Effector memory CD8-positive, alpha-beta T cell (primary cell): ENCODE measurements at places on chromosomes 6 and 20.

GRCh38 chr6:119079283-119079809 lies 882 bp upstream of the FAM184A start:
- no peak for DNase-seq

- no peak for DNase-seq
Observed at GRCh38 chr6:79040083-79040482, 38.0 kb downstream of the PHIP start.

DNA sequence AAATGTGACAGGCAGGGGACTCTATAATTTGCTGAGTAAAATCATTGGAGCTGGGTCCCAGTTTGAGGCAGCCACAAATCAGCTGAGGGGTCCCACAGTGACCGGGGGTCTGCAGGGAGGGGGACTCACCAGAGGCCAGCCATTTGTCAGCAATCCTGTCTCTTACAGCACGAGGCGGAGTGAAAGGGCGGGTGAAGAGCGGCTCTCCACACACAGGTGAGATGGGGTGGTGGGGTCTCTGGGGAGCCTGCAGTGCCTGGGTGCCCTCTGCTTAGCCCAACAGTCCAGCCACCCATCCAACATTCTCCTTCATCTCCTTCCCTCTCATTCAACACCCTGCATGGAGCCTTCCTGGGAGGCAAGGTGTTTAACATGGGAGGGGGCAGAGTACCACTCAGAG lies 728 bp downstream of the TMC2 start:
- DNase-seq: no peak

DNA sequence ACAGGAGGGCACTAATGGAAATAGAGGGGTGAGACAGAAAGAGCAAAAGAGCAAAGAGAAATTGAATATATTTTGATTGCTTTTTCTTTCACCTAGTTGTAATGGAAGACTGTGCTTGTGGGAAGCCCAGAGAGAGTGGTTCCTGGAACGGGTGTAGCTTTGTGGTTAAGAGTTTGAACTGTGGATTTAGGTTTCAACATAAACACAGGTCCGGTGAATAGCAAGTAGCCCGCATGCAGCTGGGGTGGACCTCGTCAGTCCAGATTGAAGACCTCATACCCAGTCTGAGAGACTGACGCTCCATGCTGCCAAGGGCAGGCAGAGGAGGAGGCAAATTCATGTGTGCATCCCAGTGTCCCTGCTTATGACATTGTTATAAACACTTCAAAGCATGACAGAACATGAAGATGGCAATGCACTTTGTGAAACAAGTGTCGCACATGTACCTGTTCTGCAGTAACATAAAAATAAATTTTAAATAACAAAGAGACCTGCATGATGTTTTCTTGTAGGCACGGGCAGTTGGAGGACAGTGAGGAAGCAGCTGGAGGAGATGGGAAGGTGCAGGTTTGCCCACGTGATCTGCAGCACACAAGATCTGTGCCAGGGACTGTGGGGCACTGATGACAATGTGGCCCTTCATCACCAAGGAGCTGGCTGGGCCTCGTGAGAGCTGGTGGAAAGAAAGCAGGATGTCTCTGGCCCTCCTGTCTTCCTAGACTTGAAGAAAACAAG lies 220.5 kb upstream of the SSTR4 start:
- no peak for DNase-seq

- no peak for DNase-seq
Observed at GRCh38 chr6:2086326-2086965, 159.0 kb downstream of the GMDS start.

DNA sequence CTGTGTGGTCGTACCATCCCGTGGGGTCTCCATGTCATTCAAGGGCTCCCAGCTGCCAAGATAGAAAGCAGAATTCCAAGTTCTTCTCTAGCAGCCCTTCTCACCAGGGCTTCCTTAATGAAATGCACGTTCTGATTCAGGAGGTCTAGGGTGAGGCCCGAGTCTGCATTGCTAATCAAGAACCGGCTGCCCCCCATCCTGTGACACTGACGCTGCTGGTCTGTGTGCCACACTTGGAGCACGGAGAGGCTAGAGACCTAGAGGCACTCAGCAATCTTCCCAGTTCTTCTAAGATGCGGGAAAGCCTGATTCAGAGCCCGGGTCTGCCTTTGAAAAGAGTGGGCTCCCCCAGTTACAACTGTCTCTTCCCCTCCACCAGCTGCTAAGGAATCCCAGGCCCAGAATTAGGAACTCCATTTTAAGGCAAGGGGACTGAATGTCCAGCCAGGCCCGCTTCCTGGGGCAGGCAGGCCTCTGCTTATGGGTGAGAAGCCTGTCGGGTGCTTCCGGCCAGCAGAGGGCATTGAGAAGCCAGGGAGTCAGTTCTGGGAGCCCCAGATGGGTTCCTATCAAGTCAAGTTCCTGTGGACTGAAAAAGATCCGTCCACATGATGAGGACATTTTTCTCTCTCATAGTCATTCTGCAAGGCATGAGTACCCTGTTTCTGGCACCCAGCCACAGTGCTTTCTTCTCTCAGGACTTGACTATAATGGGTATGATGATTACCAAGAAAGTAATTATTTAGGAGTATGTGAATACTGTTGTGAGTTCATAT lies 69.8 kb upstream of the RIN2 start:
- DNase-seq: no peak

DNA sequence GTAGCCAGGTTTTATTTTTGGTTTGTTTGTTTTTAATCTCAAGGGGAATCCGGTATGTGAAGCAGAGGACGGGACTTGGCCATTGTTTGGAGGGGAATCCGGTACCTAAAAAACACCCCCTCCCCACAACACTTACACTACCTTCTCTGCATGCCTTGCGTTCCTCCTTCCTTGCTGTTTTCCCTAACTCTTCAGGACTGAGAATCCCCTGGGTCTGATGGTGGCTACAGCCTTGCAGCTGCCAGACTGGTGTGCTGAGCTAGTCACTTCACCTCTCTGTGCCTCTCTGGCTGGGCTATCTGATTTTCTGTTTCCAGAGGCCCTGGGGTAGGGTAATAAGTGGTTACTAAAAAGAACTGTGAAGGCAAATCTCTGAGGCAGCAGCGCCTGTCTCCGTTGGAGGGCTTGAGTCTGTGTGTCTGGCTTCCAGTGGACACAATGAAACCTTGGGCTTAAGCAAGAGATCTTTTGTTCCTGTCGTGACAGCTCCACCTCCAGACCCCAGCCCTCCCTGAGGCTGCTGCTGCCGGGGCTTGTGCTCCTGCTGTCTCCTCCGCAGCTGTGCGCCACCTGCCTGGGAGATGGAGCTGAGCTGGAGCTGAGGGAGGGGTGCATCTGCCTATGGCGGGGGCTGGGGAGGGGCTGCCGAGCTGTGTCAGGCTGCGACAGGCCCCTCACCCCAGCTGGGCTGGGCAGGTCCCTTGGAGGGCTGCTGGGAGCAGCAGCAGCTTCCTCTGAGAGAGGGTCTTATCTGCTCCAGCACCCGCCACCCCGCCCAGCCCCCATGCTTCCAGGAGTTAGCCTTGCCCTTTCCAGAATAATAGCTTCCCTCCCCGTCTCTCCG lies 65.8 kb upstream of the CCDC167 start:
- no peak for DNase-seq

GRCh38 chr20:34705397-34706301 lies 1.5 kb downstream of the TP53INP2 start:
- no peak for DNase-seq

DNA sequence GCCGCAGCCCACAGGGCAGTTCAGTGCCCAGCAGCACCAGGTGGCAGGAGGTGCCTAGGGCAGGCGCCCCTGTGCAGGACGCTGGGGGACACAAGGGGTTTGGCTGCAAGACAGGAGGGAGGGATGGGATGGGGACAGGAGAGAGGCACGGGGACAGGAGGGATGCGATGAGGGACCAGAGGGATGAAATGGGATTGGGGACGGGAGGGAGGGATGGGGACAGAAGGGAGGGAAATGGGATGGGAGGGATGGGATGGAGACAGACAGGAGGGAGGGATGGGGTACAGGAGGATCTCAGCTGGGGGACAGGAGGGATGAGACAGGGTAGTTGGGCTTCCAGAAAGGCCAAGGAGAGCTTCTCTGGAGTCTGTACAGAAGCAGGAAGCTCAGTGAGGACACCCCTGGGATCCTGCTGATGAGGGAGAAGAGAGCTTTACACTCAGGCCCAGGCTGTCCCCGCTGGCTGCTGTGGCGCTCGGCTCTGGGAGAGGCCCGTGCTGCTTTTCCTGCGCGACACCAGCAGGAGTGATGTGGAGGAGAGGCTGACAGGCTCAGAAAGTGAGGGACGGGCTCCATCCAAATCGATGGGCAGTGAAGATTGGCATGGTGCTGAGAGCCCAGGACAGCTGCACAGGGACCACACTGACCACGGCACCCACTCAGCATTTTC lies 400.8 kb downstream of the SMOC2 start:
- DNase-seq: no peak

- DNase-seq: no peak
Observed at GRCh38 chr6:43943781-43944250, 173.8 kb downstream of the VEGFA start.

GRCh38 chr6:7311917-7312615 lies 933 bp downstream of the SSR1 start:
- DNase-seq: no peak

- DNase-seq: no peak
Observed at GRCh38 chr20:34988191-34988540, 32.5 kb downstream of the MYH7B start.

GRCh38 chr6:105600336-105601260 lies 197.7 kb upstream of the PREP start:
- DNase-seq: no peak

GRCh38 chr6:53426667-53427270 lies 78.0 kb upstream of the ELOVL5 start:
- DNase-seq: no peak

DNA sequence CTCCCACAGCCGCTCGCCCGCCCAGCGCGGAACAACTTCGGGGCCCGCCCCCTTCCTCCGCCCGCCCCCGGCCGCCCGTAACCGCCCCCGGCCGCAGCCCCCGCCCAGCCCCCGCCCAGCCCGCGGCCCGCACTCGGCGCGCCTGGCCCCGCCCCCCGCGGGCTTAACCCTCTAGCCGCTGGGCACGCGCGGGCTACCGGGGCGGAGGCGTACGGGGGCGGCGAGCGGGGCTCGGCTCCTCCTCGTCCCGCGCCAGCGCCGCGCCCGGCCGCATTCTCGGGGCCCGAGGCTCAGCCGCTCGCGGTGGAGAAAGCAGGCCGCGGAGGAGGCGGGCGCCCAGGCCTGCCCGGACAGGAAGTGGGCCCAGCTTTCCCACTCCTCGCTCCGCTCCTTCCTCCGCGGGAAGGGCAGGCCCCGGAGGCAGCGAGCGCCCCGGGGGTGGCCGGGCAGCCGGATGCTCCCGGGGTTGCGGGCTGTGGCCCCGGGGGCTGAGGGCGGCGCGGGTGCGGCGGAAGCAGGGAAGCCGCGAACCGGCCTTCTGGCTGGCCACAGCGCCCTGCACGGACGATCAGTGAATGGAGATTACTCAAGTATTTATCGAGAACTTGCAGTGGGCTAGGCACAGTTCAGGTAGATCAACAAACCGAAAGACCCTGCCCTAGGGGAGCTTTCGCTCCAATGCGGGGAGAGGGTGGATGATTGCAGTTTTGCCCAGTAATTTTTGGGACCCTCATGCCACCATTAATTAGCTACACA lies at the start of gene TRAM2:
Gene TRAM2, minus strand, starts transcription at position 39 of the 756 bp plus-strand sequence. CDS start 145 bp downstream, outside the sequence.
- peak; percentile 72 for DNase-seq
